GM23248 (cell line): ENCODE measurements at places on chromosomes 1 and 21.

- no peak for DNase-seq
Observed at GRCh38 chr1:116224111-116224510, 112.9 kb downstream of the MAB21L3 start.

DNA sequence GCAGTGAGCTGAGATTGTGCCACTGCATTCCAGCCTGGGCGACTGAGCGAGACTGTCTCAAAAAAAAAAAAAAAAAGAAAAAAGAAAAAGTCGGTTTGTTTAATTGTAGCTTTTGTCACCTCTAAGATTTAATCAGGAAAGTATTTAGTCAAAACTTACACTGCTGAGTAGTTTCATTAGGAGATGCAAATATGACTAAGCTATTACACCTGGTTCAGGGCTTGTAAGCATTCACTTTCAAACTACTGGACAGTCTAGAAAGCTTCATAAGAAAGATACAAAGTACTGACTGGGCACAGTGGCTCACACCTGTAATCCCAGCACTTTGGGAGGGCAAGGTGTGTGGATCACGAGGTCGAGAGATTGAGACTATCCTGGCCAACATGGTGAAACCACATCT lies 75.9 kb upstream of the CACYBP start:
- no peak for DNase-seq

DNA sequence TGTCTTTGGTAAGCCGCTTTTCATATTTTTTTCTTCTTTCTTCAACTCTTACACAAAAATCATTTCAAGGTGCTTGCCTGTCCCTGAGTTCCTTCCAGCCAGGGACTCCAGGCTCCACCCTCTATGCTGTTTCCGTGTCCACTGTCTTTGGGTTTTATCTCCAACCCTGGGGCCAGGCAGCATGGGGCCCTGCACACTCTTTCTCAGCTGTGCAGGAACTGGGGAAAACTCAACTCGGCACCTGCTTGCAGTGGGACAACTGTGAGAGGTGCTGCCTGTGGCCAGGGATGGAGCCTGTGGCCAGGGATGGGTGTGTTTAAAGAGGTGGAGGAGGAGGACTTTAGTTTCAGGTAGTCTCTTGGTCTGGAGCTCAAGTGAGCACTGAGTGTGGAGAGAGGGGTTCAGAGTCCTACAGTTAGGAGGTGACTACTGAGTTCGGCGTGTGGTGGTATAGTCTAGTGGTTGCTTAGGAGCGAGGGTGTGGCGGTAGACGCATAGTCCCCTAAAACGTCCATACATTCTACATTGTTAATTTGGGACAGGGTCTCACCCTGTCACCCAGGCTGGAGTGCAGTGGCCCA lies 13.4 kb downstream of the TNFRSF8 start:
- DNase-seq: no peak

DNA sequence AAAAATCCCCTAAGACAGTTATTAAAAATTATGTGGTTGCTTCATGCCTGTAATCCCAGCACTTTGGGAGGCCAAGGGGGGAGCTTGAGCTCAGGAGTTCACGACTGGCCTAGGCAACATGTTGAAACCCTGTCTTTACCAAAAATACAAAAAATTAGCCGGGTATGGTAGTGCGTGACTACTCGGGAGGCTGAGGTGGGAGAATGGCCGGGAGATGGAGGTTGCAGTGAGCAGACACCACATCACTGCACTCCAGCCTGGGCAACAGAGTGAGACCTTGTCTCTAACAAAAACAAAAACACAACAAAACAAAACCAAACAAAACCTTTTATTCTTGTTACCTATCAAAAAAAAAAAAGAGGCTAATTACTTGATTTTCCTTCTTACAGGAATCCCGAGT lies 2.1 kb downstream of the ELK4 start:
- DNase-seq: peak; percentile 32

GRCh38 chr1:22517956-22518355 lies 45.3 kb upstream of the EPHA8 start:
- DNase-seq: no peak

- no peak for DNase-seq
Observed at GRCh38 chr1:226481133-226481532, 67.4 kb upstream of the STUM start.

- DNase-seq: no peak
Observed at GRCh38 chr1:192936313-192937018, 122.7 kb downstream of the UCHL5 start.

- no peak for DNase-seq
Observed at GRCh38 chr1:42343049-42343448, 8.0 kb upstream of the FOXJ3 start.

DNA sequence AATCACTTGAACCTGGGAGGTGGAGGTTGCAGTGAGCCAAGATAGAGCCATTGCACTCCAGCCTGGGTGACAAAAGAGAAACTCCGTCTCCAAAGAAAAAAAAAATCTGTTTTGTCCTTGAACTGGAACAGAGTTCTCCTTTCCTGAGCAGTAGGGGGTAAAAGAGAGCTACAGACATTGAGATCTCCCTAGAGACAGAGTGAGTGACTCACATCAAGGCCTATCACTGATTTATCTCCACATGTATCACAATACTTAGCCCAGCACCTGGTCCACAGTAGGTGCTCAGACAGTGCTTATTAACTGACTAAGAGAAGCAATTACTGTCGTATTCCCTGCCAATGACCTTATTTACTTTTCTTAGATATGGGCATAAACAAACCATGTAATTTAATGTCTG lies 354.1 kb upstream of the C1orf87 start:
- DNase-seq: no peak
